Activated naive CD8-positive, alpha-beta T cell treated with anti-CD3 and anti-CD28 coated beads, Interleukin-2, amount 50 U/mL, for 16 hours (primary cell): ENCODE measurements at places on chromosomes 6 and 20.
A peak's percentile ranks its signal among the peaks of the same experiment; 100 is the strongest.

- no peak for DNase-seq
These were observed 26.6 kb downstream of the POFUT1 start for GRCh38 chr20:32234135-32234808.

DNA sequence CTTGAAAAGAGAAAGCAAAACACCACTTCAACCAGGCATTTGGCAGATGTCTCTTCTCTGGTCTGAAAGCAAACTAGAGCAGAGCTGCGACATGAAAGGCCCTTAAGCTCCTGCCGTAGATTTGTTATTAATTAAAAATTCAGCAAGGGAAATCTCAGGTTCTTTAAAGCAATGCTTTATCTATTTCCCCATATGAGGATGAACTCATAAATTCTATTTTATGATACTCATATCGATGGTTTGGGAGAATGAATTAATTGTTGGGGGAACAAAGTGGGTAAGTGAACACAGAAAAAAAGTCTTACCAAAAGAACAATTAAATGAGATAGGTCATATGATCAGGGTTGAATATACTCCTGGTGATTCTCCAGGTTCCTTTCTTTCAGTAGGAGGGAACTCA lies 464.7 kb upstream of the SLC35B3 start:
- no peak for DNase-seq

DNA sequence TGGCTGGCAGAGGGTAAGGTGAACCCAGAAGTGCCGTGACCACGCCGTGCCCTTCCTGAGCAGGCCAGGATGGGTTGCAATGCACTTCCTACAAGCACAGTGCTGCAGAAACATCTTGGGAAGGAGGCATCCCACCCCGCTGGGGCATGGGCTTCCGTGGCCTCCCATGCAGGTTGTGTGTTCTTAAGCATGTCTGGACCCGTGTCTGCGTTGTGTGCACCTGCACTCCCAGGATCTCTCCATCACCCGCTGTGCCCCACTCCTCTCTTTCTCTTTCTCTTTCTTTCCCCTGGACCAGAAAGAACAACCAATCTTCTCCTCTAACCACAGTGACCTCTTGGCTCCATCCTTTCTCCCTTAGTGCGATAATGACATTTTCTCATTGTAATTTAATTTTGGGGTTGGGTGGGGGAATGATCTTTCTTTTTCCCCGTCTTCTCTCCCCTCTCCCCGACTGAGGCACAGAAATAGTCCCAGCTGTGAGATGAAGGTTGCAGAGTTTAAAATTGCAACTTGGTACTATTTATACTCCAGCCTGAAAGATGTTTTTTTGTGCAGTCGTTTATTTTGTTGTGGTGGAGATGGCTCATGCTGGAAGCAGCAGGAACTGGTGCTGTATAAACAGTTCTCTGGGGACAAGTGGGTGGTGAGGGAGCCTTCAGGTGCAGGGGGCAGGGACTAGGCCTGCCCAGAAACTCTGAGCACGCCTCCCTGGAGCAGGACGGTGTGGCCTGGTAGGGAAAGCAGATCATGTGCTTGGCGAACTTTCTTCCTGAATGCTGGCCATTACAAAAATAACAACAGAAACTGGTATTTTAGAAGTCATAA lies 20.5 kb downstream of the BCAS4 start:
- no peak for DNase-seq

DNA sequence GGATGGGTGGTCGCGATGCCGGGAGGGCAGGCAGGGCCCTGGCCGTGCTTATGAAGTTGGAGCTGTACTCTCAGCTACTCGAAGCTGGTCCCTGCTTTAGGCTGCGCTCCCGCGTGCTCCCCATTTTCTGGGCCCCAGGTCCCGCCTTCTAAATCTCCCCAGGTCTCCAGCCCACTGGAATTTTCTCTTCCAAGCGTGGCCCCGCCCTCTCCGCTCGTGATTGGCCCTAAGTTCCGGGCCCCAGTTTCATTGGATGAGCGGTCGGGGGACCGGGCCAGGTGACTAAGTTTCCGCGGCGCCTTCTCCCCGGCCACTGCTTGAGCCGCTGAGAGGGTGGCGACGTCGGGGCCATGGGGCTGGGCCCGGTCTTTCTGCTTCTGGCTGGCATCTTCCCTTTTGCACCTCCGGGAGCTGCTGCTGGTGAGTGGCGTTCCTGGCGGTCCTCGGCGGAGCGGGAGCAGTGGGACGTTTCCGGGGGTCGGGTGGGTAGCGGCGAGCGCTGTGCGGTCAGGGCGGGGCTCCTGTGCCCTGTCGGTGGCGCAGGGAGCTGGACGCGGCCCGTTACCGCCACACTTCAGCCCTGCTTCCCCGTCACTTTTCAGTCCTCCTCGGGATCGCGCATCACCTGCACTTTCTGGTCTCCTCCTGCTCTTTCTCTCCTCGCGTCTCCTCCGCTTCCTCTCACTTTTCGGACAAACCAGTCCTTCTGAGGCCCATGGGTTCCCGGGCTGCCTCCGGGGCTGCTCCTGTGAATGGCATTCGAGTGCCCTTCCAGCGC lies at the start of gene MICA:
Gene MICA (plus strand): TSS at position 313 of the 778 bp plus-strand sequence. CDS start 38 bp downstream, at position 351.
- DNase-seq: peak; percentile 33

DNA sequence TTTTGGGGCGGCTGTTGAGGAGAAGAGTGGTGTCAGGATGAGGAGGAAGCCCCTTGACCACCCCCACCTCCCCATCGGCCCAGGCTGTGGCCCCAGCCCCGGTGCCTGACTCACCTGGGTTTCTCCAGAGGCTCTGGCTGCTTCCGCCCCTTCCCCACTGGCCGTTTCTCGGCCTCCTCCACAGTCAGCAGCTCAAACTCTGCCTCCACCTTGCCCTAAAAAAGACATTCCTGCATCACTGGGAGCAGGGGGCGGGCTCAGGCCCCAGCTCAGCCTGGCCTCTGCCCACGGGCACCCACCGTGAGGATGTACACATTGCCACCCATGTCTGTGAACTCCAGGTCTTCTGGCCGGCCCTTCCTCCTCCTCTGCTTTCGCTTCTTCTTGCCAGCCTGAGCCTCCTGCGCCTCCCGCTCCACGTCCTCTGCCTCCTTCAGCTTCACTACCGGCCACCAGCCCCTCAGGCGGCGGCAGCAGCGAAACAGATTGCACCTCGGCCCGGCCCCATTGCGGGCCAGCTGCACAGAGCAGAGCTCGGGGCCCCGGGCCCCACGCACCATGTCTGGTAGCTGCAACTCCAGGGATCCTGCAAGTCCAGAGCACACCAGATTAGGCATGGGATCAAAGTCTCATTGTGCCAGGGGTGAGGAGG lies 17.3 kb downstream of the ERGIC3 start:
- DNase-seq: no peak

GRCh38 chr6:10901770-10902169 lies 14.9 kb downstream of the SYCP2L start:
- no peak for DNase-seq

DNA sequence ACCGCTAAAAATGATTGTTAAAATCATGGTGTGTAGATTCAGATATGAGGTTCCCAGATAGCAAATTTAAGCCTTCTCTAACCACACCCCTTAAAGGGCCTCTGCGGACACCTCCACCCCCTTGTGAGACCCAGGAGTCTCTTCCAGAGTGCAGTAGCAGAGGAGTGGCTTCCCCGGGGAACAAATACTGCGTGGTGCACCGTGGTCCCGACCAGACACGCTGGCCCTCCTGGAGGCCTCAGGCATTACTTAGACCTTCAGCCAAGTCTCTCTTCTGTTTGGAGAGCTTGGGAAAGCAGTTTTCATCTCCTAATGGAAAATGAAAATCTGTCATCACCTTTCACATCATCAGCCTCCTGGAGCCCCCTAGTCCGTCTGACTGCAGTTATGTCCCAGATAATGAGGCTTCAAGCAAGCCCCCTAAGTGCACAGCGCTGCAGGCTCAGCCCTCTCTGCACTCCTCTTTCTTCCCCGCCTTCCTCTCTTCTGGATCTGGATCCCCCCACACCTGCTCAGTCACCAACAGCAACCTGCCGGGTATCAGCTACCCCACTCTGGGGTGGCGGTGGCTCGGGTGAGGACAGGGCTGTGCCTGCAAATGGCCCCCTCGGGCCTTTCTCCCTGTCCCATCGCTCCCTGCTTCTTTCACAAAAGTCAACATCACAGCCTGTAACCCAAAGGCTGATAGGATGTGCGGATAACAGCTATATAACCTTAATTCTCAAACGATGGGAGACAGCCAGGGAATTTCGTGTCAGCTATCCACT lies 58.8 kb upstream of the TAGAP start:
- no peak for DNase-seq

DNA sequence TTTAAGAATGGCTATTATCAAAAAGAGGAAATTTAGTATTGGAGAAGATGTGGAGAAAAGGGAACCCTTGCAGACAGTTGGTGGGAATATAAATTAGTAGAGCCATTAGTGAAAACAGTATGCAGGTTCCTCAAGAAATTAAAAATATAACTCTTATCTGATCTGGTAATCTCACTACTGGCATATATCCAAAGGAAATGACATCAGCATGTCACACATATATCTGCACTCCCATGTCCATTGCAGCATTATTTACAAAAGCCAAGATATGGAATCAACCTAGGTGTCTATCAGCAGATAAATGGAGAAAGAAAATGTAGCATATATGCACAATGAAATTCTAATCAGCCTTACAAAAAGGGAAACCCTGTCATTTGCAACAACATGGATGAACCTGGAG lies 2.6 kb downstream of the SIRPG start:
- DNase-seq: no peak

- no peak for DNase-seq
These were observed 40.6 kb downstream of the SIRPA start for GRCh38 chr20:1935696-1936366.

DNA sequence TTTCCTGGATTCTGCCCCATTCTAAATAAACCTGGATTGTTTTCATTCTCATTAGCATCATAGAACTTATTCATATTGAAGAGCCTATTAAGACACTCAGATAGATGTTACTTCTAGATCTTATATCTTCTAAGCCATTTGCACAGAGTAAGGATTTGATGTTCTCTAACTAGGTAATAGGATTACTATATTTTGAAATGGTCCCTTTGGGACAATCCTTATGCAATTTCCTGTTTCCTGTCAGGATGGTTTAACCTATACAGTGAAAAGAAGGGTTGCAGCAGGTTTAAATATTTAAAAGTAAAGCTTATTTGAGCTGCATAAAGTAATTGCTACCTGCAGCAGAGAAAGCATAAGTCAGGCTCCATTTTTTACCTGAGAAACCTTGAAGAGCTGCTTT lies 860.1 kb downstream of the TFAP2A start:
- no peak for DNase-seq

DNA sequence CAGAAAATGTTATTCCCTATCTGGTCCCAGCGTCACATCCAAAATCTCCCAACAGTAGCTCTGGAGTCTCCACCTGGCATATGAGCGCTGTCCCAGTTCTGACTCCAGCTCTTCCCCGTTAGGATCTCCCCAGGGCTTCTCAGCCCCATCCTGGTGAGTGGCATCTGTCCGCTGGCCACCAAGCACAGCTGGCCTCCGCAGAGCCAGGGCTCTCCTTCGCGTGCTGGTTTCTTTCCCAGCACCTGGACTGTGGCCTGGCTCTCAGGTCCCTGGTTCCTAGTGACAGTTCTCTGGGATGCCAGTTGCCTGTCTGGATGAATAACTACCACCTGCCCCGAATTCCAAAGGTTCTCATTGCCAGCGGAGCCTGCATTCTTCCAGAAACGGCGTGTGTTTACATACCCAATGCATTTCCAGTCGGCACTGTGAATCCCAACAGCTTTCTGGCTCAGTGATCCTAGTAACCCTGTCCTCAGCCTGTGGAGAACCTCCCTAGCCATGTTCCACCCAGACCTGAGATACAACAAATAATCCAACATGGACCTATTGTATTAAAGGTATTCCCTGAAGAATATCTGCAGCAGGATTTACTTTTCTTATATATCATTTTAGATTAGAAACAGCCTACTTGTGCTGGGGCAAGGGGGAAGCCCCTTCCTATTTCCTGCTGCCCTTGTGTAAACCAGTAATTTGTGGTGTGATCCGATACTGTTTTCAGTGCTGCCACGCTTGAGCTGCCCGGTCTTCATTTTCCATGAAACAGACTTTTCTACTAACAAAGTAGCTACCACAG lies 69.9 kb upstream of the PDE10A start:
- no peak for DNase-seq

- DNase-seq: no peak
These were observed 543.9 kb downstream of the RNF144B start for GRCh38 chr6:18931086-18931485.

- no peak for DNase-seq
These were observed 98.5 kb upstream of the ZFP64 start for GRCh38 chr20:52289956-52290565.

- no peak for DNase-seq
These were observed 35.9 kb upstream of the B4GALT5 start for GRCh38 chr20:49749625-49750024.

GRCh38 chr6:16158943-16159557 lies 30.2 kb downstream of the MYLIP start:
- DNase-seq: no peak

DNA sequence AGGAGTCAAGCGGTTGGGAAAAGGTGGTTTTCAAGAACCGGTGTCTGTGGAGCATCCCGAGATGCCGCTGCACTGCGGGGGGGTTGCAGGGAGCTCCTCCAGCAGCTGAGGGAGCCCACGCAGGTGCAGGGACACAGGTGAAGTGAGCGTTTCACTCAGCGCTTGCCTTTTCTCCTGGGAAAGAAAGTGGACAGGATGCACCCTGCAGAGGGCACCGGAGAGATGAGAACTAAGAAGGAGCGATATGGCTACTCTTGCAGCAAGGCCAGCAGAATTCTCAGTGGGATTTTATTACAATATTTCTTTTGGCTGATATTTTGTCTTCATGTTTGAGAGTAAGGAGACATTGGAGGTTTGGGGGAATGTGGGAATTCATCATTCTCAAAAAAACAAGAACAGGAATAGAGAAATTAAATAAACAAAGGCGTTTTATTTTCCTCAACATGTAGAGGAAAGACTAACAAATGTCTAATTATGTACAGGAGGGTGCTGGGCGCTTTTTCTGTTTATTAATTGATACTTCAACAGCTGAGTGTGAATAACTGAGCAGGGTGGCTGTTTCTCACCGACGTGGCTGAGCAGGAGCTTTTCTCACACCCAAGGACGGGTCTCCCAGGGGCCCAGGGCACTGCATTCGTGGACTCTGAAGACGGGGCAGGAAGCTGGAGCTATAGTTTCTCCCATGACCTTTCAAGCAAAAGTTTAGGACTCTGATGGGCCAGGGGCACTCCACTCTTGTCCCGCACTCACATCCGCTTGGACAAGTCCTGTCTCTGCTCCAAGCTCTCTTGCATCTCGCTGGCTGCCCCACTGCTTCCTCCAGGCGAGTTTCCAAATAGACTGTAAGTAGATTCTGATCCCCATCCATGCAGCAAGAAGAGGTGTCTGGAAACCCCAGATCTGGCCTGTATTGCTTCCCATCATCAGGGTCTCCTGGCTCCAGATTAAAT lies 176.1 kb downstream of the SMOC2 start:
- no peak for DNase-seq

DNA sequence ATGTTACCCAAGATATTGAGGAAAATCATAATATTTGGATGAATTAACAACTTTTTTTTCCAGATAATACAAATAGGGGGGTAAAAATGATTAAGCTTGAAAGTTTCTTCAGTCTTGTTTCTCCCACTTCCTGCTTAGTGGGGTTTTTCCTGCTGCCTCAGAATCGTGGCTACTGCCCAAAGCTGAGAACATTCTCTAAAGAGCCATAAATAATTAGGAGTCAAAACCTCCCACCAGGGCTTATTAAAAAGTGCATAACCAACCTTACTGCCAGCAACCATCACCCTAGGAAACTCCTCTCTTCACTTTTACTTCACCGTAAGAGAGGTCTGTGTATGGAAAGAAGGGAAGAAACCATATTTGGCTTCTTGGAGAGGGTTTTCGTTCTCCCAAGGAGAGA lies 9.0 kb upstream of the LCA5 start:
- no peak for DNase-seq
